ENCODE measurements at places on chromosomes 2 and 18.

- DNase-seq = peak; percentile 18
Measured at GRCh38 chr2:27884601-27885000, 5.6 kb downstream of the RBKS start.

- DNase-seq = no peak
Measured at GRCh38 chr18:10488017-10488416, 33.6 kb downstream of the APCDD1 start.

DNA sequence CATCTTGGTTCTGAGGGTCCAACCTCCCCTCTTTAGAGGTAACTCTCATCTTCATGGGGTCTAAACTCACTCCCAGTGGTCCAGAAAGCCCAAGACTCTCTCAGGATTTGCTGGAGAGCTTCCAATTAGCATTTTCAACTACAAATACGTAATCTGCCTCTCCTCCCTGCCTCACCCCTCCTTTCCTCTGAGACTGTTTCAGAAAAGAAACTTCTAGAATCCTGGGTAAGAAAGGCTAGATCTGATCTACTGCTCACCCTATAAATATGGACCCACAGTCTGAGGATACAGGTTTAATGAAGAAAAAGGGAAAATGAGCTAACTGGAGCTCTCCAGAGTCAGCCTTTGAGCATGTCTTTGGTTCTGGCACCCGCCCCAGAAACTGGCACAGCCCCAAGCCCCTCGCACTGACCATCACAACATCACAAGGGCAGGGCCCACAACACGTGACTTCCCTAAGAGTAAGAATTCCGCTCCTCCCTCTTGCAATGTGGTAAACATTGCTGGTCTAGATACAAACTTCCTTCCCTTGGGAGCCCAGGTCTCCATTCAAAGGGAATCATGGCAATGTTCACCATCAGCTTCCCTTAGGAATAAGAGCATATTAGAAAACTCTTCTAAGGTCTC lies 21.7 kb upstream of the IHH start:
- no peak for DNase-seq

DNA sequence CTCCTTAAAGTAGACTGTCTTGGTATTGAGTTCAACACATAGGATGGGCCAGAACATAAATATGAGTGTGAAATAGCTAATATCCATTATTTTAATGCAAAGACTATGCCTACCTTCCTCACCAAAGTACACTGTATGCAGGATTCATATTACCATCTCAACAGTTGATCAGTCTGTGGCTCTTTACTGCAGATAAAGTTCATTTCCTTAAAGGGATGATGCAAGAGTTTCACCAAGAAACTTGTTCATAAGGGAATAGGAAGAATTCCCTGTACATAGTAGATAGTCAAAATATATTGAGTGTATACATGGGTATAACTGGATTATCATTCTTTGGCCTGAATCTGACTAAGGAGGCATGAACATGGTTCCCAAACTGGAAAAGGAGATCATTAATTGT lies 35.0 kb downstream of the MARS2 start:
- no peak for DNase-seq

DNA sequence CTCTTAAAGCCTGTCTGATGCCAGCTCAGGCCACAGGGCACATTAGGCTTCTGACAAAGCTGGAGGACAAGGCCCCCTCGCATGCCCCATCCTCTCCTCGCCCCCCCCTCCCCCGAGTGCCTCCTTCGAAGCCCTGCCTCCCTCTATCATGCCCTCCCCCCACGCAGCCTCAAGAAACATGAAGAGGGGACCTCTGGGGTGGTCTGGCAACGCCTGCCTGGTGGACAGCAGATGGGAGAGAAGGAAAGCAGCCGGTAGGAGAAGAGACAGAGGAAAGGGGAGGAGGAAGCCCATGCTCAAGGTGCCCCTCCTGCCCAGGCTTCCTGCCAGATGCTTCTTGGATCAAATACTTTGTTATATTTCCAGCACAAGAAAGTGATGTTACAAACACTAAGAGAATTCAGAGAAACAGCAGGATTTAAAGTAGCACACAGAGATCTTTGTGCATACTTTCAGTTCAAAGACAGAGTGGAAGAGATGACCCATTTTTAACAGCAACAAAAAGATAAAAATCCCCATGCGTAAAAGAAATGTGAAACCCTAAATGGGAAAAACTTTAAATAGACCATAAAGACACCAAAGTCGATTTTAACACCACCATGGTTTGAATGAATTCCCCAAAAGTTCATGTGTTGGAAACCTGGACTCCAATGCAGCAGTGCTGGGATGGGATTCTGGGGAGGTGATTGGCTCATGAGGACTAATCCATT lies 19.0 kb downstream of the BOK start:
- no peak for DNase-seq

DNA sequence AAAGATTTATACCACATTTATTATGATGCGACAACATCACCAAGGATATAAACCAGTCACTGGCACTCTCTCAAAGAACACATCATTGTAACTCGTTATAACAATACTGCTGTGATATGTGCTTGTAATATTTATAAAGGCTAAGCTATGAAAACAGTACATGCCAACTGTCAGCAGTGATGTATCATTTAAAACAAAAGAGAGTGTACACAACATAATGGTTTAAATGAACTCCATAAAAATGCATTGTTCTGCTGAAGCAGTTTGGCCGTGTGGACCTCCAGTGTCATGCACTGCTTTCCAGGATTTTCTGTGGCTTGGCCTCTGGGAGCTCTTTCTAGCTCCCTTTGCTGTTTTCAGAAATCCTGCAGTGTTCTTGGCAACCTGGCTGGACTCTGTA lies 215.6 kb downstream of the MTX2 start:
- peak; percentile 54 for DNase-seq

DNA sequence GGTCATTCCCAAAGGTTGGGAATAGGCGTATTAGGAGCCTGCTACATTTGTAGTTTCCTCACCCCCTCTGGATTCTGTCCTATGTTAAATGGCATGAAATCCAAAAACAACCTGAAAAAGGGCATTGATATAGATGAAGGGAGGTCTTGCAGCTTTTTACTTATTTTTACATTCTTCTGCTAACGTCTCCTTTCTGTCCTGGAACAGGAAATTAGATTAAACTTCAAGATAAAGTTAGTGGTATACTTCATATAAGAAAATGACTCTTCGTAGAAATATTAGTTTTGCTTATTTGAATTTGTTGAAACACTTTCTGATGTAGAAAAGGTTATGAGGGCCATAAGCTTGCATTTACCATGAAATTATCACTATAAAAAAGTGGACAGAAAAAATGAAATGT lies 694.5 kb downstream of the ADCYAP1 start:
- DNase-seq = no peak

DNA sequence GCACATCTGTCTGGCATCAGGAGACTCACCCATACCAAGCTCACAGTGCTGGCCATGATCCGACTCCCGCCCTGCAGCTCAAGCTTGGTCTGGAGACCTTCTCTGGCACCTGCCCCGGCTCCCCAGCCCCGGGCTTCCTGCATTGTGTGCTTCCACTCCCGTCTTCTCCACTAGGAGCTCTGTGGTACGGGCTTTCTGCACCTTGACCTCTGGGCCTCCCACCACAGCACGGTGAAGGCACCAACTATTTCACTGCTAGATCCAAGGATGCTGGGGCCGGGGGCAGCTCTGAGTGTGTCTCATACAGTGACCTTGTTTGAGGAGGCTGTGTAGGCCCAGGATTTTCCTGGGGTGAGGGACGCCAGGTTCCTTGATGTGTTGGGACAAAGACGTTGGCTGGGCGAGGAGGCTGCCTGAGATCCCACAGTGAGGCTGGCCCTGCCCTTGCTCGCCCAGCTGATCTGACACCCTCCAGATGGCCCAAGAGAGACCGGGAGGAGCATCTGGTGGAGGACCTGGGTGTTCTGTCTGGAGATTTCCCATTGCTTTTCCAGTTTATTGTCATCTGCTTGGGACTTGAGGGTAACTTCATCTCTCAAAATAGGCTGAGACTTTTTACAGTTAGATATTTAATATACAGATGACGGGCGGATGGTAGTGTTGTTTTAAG lies 64.0 kb downstream of the HPCAL1 start:
- no peak for DNase-seq

GRCh38 chr2:158487419-158487818 lies 30.7 kb downstream of the PKP4 start:
- DNase-seq = peak; percentile 40

DNA sequence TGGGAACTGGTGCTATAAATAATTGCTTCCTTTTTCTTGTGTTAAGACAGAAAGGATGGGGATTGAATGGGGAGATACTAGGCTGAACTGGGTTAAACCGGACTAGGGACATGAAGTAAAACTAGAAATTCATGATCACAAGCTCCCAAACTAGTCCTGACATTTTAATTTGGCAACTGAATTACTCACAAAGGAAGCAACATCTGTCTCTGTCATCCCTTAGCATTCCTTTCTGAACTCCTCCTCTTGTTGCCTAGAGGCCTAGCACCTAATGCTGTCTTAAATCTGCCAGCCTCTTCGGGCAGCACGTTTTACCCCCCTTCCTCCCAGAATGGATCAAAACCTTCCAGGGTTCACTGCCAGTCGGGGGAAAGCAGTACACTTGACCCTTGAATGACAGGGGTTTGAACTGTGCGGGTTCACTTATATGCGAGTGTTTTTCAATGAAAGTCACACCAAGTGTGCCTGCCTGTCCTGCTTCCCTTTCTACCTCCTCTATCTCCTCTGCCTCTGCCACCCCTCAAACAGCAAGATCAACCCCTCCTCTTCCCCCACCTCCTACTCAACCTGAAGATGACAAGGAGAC lies 8.2 kb downstream of the KCTD1 start:
- DNase-seq = peak; percentile 71

GRCh38 chr18:50372743-50373142 lies 2.1 kb upstream of the SKA1 start:
- DNase-seq = no peak

DNA sequence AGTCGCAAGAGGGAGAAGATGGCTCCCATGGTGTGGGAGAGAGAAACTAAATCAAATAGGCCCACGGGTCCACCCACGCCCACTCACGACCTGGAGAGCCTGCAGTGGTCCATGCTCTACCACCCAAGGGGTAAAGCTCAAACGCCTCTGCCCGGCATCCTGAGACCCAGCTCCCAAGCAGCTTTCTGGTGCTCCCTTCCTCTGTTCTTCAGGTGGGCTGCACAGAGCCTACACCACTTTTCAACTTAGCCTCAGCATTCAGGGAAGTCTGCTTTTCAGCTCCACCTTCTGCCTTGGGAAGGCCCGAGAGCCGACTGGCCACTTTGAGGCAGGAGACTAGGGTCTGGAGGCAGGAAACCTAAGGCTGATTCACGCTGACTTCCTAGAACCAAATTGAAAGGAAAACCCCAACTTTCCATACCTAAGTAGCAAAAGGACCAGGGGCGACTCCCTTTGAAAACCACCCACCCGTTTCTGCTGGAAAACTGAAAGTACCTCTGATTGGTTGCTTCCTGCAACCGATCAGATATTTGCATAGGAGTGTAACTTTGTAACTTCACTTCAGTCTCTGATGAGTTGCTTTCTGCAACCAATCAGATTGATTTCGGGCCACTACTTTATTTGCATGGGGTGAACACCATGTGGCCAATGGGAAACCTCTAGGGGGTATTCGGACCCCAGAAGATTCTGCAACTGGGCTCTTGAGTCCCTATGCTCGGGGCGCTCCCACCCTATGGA lies 26.8 kb upstream of the SPATA3 start:
- DNase-seq = no peak

DNA sequence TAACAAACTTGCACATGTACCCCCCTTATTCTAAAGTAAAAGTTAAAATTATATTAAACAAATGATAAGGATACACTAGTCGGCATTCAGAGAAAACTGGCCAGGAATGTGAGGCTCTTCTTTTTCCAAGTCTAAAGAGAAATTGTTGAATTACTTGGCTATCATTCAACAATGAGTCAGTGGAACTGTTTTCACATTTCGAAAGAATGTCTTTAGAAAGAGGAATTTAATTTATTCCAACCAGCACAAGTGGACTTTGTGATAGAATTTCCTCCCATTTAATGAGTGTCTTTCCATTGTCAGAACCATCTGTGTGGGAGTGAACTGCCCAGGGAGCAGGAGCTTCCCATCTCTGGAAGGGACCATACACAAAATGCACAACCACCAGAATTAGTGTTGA lies 792.2 kb downstream of the EPHA4 start:
- peak; percentile 79 for DNase-seq

DNA sequence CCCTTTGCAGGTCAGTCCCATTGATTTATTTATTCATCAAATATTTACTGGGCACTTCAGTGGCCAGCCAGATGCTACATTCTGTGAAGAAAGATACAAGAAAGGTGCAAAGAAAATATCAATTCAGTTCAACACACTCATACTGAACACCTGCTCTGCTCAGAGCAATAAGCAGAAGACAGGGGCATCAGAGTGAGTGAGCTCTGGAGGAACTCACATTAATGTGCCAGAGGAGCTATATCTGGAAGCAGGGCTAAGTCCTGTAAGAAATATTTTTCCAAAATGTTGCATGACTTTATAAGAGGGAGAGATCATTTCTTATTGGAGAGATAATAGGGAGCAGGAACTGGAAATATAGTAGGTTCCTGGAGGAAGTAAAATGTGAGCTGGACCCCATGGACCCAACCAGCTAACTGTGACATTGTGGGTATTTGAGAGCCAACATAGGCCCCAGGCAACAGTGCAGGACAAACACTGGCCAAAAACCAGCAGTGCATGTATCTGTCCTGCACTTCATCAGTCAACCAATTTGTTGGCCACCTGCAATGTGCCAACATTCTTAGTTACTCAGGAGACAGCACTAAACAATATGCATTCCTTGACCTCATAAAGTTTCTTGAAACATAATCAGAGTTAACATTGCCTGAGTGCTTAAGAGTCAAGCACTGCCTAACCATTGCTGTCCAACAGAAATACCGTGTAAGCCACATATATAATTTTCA lies 102.7 kb upstream of the PTPRM start:
- peak; percentile 66 for DNase-seq

DNA sequence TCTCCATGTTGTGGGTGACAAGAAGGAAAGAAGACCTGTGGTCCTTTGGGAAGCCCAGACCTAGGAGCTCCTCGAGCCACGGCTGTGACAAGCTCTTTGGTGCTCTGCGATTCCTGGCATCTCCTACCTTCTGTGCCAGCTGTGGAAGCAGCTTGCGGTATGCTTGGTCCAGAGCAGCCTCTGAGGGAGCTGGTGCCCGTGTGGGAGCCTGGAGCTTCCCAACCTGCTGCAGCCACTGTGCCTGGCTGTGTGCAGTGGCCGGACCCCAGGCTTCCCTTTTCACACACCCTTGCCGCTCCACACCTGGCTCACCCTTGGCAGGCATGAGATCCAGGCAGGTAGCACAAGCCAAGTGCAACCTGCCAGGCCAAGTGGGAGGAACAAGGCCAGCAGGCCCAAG lies 1328.6 kb upstream of the SLC39A10 start:
- no peak for DNase-seq
